ENCODE measurements at places on chromosomes 3 and 15.

GRCh38 chr3:41598402-41599126 lies 363.3 kb downstream of the ULK4 start:
- DNase-seq, result no peak

GRCh38 chr15:66895794-66896453 lies 169.5 kb upstream of the SMAD3 start:
- no peak for DNase-seq

- no peak for DNase-seq
These were observed 38.1 kb downstream of the TCF12 start for GRCh38 chr15:56956538-56956937.

DNA sequence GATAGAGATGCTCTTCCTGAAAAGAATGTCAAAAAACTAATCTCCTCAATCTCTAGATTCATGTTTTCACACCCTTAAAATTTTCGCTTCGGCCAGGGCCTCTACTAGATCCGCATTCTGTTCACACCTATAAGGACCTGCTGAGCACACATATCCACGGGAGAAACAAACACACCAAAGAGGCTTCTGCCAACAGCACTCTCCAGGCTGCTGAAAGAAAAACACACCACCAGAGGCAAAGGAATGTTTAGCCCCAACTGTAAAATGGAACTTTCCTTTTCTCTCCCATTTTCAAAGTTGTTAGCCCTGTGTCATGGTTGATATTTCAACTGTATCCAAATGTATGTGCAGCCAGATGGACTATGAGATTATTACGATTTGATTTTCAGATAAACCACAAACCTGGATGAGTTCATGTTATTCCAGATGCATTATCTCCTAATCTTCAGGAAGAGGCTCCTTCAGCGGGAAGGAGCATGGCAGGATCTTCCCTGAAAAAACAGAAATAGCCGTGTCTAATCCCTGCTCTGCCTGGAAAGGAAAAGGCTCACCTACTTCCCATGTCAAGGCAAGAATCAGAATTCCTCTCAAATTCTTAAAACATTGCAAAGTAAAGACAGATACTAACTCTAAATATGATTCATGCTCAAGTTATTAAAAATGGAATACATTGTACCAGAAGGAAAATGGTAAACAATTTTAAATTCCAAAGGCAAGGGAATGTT lies 442.7 kb upstream of the NR2F2 start:
- no peak for DNase-seq
